Activated CD8-positive, alpha-beta memory T cell treated with anti-CD3 and anti-CD28 coated beads for 4 hours (primary cell): ENCODE measurements at places on chromosomes 3 and 15.

GRCh38 chr15:72916378-72916777 lies 132.8 kb upstream of the ADPGK start:
- no peak for DNase-seq

- DNase-seq = no peak
Observed at GRCh38 chr15:82979726-82980125, 6.3 kb upstream of the RAMAC start.

DNA sequence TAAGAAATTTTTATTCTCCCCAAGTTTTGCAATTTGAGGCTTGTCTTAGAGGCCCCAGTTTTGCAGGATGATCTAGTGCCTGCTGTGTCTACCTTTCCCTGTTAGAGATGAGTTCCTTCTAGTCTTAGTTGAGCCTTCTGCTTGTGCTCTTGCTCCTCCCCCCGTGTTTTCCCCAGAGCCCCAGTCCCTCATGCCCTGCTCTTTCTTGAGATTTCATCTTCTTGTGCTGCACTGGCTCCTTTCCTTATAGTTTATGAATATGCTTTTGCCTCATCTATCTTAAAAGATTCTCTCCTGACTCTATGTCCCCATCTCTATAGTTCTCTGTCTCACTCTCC lies 4.7 kb downstream of the GAP43 start:
- no peak for DNase-seq

GRCh38 chr15:58311556-58311955 lies 120.2 kb upstream of the LIPC start:
- no peak for DNase-seq

DNA sequence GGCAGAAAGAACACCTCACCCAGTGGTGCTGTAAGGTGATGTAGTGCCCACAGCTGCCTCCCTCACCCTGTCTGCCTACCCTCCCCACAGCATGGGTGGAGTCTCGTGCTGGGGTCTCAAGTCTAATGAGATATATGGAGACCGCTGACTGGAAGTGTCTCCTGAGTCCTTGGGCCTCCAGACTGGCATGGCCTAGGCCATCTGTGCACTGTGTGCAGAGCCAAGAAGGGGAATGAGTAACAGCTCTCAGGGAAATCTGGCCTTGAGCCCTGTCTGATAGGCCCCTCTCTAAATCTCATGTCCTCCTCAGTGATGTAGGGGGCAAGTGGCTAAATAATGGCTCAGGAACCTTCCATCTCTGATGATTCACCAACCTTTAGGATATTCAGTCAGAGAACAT lies 277.4 kb downstream of the PLCL2 start:
- DNase-seq = no peak

DNA sequence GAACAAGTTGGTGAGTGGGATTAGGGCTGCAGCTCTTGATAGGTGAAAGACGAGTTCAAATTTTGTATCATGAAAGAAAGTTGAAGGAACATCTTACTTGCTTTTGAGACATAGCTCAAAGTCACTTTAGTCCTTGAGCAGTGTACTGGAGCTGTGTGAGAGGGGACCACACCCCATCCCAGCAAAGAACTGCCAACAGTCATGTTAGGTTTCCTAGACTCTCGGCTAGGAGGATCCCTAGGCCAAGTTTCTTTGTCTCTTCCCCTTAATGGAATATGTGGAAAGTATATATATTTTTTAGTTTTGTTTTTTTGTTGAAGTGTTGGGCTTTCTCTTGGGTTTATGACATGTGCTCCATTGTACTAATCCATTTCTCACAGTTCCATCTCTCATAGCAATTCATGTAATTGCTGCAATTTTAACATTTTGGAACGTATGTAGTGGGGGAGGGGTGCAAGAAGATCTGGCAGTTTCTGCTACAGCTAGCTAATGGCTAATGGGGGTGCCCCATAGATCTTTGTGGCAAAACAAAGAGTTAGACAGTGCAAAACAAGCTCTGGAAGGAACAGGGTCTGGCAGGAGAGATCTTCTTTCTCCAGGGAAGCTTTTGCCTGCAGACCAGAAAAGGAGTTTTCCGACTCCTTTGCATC lies 25.1 kb downstream of the TLNRD1 start:
- no peak for DNase-seq
